ENCODE measurements at places on chromosomes 6 and 20.

DNA sequence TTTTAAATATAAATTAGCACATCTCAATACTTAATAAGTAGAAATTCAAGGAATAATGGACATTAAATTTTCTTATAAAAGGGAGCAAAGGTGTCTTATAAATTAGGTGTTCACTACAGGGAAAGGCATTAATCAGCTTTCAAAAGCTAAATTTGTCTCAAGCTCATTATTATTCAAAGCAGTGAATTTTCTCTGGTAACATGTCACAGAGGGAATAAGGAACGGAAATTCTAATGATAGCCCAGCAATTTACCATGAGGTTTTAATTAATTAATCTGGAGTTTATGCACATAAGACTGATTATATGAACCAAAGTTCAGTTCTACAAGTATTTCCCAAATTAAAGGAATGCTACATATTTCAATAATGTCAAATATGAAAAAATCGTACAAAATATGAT lies 15.4 kb upstream of the GJE1 start:
- no peak for DNase-seq

DNA sequence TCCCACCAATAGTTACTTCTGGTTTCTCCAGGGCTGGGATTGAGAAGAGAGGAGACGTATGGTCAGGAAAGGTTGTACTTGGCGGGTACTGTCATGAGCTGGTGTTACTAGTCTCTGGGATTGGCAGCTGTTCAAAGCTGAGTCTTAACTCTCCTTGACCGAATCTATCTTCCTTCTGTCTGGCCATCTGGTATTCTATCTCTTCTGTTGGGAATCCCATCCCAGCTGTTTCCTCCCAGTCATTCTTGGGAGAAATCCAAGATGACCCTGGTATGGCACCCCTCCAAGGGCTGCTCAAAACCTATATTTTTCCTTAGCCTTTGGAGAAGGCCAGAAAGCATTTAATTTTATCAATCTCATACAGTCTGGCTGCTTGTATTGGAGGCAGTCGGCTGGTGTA lies 287.0 kb upstream of the CHD6 start:
- no peak for DNase-seq

GRCh38 chr6:31877125-31877650 lies 1.6 kb downstream of the SLC44A4 start:
- no peak for DNase-seq

DNA sequence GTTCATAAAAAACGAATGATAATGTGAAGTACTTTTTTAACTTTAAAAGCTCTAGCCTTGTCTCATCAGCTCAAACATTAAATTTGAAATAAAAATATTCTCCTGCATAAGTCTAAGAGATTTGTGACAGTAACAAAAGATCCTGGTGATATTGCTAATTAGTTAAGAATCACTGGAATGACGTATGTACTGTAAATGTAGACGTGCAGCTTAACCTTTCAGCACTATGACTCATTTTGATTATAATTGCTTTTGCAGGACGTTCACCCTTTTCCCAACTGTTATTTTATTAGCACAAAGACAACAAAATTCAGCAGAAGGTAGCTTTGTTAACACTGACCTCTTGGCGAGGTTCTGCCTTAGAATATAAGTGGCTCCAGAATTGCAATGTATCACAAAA lies 68.6 kb downstream of the TENT5A start:
- DNase-seq: no peak

- no peak for DNase-seq
Measured at GRCh38 chr6:156828280-156828703, 51.1 kb downstream of the ARID1B start.

DNA sequence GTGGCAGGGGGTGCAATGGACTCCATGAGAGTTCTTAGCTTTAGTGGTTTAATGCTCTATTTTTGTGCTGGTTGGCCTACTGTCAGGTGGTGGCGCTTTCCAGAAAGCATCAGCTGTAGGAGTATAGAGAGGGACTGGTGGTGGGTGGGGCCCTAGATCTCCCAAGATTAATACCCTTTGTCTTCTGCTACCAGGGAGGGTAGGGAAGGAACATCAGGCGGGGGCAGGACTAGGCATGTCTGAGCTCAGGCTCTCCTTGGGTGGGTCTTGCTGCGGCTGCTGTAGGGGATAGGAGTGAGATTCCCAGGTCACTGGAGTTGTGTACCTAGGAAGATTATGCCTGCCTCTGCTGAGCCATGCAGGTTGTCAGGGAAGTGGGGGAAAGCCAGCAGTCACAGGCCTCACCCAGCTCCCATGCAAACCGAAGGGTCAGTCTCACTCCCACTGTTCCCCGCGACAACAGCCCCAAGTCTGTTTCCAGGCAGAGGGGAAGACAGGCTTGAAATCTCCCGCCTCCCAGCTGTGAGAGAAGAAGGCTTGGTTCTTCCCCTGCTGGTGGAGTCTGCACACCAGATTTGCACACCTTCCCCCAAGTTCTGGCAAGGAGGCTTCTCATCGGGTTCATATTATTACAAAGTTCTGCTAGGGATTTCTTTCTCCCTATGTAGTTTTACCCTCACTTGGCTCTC lies 46.7 kb upstream of the PKIB start:
- DNase-seq: no peak

- DNase-seq: no peak
Measured at GRCh38 chr20:16005021-16005914, 568.0 kb downstream of the KIF16B start.

- no peak for DNase-seq
Measured at GRCh38 chr20:58228103-58228483, 360 bp downstream of the ANKRD60 start.

DNA sequence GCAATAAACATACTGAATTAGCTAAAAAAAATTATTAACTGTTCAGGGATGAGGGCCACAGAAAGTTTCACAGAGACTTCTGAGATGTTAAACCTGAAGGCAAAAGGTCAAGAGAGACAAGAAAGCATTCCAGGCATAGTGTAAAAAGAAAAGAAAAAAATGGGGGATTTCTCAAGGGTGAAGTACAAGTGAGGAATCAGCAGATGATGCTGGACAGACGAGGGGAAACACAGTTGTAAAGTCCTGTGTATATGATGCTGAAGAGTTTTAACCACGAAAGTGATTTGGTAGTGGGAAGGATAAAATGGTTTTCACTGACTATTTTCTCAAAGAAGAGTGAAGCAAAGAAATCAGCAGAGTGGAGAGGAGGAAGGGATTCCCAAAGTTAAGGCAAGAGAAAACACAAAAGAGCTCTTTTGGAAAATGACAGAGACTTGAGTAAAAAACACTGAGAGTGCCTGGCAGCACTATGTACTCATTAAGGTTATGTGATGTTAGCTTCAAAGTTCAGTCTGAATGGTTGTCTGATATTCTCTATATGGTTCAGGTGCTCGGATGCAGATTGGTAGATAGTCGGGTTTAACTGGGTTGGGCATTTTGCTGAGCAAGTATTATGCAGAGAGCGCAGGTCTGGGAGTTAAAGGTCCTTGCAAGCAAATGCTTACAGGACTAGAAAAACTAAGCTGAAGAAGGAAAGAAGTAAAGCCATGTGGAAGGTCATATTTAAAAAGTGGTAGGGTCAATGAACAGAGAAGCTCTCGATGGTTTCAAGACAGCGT lies 16.4 kb downstream of the RAB23 start:
- no peak for DNase-seq

DNA sequence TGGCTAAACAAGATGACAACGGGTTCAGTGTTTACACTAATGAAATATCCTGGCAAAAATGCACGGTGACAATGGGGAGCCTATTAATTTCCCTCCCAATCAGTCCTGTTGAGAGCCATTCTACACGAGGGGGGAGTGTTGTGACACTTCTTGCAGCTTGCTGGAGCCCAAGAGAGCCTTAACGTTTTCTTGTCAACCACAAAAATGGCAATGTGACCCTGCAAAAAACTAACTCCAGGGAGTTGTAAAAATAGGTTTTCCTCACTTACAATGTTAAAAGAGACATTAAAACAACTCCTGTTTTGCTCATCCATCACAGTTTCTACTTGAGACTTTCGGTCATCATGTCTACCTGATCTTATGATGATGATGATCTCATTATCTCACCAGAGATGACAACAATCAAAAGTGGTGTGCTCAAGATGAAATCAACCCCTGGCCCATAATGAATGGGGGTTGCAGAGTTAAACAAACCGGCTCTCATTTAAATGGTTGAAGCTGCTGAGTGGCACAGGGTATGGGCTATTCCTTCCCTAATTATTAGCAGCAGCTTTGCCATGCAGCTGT lies 57.9 kb downstream of the GJA10 start:
- DNase-seq: no peak

GRCh38 chr6:14709900-14710299 lies 536.0 kb upstream of the JARID2 start:
- DNase-seq: no peak

DNA sequence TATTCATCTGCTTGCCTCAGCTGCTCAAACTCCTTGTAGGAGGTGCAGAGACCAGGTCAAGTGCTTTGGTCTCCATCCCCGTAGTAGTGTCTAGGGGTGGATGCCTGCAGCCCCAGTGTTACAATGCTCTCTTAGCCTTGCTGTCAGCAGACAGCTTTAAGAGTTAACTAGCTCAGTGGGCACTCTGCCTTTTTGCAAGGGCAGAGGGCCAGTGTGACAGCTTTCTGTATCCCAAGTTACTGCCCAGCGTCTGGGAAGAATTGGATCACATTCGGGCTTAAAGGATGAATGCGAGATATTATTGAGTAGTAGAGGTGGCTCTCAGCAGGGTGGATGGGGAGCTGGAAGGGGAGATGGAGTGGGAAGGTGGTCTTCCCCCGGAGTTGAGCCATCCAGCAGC lies 339.9 kb upstream of the RNF217 start:
- no peak for DNase-seq

DNA sequence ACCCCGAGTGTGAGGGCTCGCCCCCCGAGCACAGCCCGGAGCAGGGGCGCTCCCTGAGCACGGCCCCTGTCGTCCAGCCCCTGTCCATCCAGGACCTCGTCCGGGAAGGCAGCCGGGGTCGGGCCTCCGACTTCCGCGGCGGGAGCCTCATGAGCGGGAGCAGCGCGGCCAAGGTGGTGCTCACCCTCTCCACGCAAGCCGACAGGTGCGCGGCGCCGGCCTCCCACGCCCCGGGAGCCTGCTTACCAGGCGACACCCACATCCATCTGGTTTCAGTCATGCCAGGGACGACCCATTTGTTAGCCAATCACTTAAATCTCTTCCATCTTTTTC lies 73.5 kb upstream of the PBOV1 start:
- DNase-seq: no peak

GRCh38 chr20:35013421-35014411 lies 58.0 kb downstream of the MYH7B start:
- DNase-seq: no peak

- peak; percentile 23 for DNase-seq
Measured at GRCh38 chr6:146700078-146700686, 101.4 kb downstream of the ADGB start.

- no peak for DNase-seq
Measured at GRCh38 chr6:42148058-42148457, 5.6 kb upstream of the C6orf132 start.

- DNase-seq: no peak
Measured at GRCh38 chr6:156280065-156280464, 497.1 kb upstream of the ARID1B start.

DNA sequence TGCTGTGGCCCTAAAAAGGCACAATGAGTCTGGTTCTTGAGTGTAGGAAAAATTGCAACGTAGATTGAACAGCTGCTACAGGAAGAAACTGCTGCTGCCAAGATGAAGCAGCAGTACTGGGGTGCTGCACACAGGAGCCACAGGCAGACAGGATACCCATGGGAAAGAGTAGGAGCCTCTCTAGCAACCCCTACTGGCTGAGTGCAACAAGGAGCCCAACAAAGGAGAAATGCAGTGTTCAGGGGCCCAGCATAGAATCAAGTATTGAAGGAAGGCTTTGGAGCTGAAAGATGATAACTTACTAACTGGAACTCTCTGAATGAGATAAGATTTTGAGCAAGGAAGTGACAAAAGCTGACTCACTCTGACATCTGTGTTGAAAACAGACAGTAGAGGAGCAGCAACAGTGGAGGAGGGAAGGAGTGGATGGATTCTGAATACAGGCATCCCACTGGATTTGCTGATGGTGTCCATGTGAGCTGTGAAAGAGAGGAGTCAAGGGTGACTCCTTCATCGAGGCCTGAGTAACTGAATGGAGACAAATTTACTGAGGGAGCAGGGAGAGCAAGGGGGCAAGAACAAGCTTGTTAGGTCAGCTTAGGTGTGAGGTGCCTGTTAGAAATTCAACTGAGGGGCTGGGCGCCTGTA lies 534.7 kb upstream of the JARID2 start:
- peak; percentile 17 for DNase-seq

All from HuH-7 (cell line).